ENCODE measurements at places on chromosomes 2 and 18. TPM values are rescaled to one million over a fixed set of nuclear protein-coding genes. Genes with fewer than 3 reads are reported as not detected.

- DNase-seq = no peak
Measured at GRCh38 chr2:11050565-11050964, 104.7 kb upstream of the SLC66A3 start.

DNA sequence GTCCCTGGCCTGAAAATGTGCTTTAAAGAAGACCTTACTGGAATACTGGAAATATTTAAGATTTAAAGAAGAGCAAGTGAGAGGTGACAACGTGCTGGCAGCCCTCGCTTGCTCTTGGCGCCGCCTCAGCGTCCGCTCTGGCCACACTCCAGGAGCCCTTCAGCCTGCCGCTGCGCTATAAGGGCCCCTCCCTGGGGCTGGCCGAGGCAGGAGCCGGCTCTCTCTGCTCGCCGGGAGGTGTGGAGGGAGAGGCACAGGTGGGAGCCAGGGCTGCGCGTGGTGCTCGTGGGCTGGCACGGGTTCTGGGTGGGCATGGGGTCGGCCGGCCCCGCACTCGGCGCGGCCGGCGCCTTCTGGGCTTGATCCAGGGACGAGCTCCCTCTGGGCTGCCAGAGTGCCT, 2.9 kb upstream of the COQ10B start:
- DNase-seq = no peak

DNA sequence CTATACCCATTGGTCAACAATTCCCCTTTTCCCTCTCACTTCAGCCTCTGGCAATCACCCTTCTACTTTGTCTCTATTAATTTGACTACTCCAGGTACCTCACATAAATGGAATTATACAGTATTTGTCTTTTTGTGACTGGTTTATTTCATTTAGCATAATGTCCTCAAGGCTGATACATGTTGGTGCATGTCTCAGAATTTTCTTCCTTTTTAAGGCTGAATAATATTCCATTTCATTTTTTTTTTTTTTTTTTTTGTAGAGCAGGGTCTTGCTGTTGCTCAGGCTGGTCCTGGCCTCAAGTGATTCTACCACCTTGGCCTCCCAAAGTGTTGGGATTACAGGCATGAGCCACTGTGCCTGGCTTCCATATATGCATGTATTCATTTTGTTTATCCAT, 1.9 kb downstream of the FKBP7 start:
- no peak for DNase-seq

- no peak for DNase-seq
Measured at GRCh38 chr18:61572871-61573270, 239.6 kb downstream of the CDH20 start.

Gene GPR45
- total RNA-seq = not detected

Gene REG3A
- total RNA-seq = not detected

- no peak for DNase-seq
Measured at GRCh38 chr2:8550937-8551621, 130.8 kb upstream of the ID2 start.

- no peak for DNase-seq
Measured at GRCh38 chr2:216415541-216415940, 3.3 kb downstream of the SMARCAL1 start.

DNA sequence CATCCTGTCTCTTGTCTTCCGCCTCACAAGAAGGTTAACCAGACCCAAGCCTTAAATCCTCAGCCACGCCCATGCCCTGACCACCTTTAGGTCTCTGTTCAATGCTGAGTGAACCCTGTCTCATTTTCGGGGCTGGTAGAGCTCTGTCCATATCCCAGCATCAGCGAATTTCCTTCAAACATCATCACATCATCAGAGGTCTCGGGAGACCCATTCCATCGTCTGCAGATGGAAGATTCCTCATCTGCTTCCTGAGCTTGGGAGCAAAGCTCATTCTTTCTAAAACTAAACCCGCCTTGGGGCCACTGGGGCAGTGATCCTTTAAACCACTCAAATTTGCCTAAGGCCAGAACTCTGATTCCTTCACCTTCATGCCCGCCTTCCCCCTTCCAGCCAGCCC, 173.7 kb downstream of the TTC32 start:
- DNase-seq = no peak

DNA sequence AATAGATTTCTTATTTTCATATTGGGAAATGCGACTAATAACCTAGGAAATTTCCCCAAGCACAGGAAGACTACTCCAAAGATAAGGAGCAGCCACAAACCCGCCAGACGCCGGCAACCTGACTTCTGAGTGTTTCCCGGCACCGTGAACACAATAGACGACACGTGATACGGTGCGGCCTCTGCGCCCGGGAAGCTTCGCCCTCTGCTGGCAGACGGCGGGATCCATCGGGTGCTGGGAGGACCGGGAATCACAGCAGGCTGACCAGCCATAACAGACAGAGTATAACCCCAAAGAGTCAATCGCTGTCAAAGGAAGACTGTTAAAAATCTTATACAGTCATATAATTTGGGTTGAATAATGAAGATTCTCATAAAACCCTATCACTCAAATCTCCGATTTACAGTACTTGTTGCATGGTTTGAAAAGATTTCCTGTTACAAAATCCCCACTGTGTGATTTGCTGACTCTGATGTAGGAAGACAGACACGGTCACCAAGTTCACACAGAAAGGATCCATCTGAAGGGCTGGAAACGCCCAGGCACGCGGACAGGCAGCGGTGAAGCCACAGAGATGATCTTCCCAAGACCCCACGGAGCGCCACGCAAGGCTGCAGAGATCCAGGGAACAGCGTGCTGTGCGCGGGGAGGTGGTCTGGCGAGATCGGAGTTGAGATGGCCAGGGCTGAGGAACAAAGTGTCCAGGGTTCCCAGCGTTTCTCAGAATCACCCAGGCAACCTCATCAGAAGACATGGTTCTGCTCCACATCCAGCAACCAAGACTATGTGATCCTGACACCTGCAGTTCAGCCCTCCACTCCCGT, 73.8 kb downstream of the EIPR1 start:
- peak; percentile 83 for DNase-seq

- DNase-seq = no peak
Measured at GRCh38 chr2:172038121-172038520, 38.4 kb downstream of the METAP1D start.

DNA sequence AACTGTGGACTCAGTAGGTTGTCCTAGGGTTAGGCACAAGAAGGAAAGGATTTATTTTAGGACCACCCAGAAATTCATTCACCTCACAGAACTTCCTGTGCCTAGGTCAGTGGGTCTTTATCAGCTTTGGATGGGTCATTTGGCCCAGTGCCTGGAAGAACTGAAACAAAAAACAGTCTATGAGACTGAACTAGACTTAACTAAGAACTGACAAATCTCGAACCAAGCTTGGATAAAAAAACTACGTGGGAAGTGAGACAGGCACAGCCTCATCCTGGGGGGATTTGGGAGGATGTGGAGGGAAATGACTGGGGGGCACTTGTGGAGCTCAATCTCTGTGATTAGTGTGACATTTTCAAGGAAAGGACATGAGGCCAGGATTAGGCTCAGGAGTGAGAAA, 2.3 kb upstream of the OST4 start:
- DNase-seq = no peak

Gene INHBB
- 35.3 TPM for total RNA-seq

Gene NT5C1B
- not detected for total RNA-seq

Gene ZBTB7C
- total RNA-seq = under 0.01 TPM

DNA sequence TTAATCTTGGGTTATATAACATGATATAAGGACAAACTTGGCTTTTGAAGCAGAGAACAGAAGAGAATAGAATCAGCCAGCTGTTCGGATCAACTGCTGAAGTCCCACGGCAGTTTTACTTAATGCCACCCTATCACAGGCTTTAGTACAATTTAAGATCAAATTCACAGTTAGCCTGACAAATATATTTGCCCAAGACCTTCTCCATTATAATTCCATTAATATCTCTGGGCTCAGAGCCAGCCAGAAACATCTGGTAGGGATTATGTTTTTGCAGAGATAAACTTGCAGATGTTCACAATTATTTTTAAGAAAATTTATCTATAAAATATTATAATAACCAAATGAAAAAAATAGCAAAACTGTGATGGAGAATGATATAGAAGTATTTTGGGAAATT, 381.4 kb downstream of the RAD51AP2 start:
- DNase-seq = no peak

Gene ERBB4
- total RNA-seq = under 0.01 TPM

Gene KCNS3
- 0.25 TPM for total RNA-seq

DNA sequence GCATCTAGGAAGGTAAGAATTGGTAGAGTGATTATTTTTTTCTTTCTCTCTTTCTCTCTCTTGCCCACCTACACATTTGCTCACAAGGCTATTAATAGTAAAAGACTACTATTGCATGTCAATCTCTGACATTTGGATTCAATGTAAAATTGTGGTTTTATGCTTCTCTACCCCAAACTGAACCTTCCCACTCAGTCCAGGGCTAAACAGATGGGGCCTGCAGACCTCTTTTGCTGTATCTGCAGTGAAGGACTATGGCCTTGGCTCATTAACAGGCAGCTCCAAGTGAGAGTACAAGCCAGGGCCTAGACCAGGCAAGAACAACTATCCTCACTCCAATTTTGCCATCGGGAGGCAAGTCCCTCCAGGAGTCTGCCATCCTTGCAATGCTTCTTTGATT, 68.3 kb upstream of the ARL4C start:
- DNase-seq = no peak

- no peak for DNase-seq
Measured at GRCh38 chr2:63652652-63652985, 63.9 kb downstream of the MDH1 start.

DNA sequence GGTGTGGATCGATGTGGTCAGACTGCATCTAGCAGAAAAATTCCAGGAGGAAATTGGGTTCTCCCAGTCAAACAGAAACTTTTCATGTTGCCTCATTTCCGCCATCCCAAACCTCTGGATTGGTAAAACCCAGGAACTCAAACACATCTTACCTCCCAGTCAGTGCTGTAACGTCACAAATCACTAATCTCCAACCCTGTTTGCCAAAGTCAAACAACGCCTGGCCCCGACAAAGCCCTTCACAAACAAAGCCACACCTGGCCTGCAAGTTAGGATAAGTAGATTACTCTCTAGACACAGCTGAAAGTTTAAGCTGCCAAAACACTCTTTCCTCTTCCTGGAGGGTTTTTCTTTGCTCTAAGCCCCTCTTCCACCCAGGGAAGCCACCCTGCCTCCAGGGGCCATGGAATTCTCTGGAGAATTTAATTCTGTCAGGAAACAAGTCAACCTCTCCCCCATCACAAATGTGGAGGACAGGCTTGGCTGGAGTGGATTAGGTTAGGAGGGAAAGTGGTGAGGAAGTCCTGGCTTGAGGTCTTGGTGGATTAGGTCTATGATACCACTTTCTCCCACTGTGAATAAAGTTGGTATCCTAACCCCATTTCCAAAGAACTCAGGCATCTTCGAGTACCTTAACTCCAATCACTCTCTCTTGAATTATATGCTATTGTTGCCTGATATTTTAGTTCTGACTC, 86.7 kb downstream of the LYPD6B start:
- no peak for DNase-seq

GRCh38 chr2:61658841-61659780, 121.0 kb upstream of the XPO1 start:
- no peak for DNase-seq

GRCh38 chr2:127103243-127104165, 3.5 kb downstream of the BIN1 start:
- DNase-seq = no peak

- peak; percentile 86 for DNase-seq
Measured at GRCh38 chr18:58223717-58224424, 179.8 kb downstream of the NEDD4L start.

DNA sequence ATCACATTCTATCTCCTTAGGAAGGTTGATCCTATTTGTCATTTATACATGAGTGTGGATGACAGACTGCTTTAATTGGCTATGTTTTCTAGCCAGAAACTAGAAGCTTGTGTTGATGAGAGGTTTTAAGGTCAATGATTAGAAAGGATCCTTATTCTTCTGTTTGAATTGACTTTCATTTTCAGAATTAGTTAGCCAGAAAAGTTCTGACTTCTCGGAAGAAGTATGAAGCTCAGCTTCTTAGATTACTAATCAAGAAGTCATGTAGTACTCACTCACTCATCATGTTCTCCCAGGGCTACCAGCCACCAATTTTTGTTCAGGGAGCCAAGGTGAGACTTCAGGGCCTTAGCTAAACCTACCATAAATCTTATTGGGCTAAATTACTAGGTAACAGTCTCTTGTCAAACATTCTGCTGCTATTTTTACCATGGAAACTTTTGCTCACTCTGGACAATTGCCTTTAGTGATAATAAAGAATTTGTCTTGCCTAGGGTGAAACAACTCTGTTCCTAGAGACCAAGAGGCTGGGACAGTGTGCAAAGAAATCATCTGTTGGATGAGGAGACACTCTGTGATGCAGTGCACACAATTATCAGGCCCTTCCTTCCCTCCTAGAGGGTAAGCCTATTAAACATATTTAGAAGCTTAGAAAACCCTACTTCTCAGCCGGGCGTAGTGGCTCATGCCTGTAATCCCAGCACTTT, 111.6 kb upstream of the DNMT3A start:
- no peak for DNase-seq

DNA sequence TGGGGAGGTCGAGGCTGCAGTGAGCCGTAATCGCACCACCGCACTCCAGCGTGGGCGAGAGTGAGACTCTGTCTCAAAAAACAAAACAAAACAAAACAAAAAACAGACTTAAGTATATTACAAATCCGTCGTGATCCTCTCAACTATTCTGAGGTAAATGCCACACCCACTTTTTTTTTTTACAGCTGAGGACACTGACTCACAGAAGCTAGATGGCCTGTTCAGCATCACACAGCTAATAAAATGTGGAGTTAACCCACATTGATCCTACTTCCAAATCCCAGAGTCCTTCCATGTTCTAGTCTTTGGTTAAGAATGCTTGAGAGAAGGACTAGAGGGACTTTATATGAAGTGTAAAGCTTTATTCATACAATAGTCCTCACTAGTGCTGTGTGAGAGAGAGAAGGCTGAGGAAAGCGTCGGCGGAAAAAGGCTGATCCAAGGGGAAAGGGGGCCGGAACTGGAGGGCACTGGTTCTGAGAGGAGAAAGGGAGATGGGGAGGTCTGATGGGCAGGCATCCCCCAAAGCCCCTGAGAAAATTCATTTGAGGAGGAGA, 627 bp downstream of the RNF25 start:
- DNase-seq = no peak

Gene SULT1C2
- total RNA-seq = not detected

DNA sequence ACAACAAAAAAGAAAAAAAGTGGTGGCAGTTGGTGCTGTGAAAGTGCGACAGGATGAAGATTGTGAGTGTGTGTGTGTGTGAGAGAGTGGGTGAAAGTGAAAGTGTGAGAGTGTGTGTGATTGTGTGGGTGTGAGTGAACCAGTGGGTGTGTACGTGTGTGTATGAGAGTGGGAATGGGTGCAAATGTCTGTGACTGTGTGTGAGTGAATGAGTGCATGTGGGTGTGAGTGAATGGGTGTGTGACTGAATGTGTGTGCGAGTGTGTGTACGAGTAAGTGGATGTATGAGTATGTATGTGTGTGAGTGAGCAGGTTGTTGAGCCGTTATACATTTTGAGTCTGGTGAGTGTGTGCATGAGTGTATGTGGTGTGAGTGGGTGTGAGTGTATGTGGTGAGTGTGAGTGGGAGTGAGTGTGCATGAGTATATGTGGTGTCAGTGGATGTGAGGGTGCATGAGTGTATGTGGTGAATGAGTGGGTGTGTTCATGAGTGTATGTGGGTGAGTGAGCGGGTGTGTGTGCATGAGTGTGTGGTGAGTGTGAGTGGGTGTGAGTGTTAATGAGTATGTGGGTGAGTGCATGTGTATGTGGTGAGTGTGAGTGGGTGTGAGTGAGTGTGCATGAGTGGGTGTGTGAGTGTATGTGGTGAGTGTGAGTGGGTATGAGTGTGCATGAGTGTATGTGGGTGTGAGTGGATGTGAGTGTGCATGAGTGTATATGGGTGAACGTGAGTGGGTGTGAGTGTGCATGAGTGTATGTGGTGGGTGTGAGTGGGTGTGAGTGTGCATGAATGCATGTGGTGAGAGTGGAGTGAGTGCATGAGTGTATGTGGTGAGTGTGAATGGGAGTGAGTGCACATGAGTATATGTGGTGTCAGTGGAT, 69.3 kb upstream of the HPCAL1 start:
- no peak for DNase-seq
